ENCODE measurements at places on chromosomes 4 and X.

GRCh38 chr4:162497564-162498167, 333.9 kb upstream of the FSTL5 start:
- peak; percentile 42 for DNase-seq

DNA sequence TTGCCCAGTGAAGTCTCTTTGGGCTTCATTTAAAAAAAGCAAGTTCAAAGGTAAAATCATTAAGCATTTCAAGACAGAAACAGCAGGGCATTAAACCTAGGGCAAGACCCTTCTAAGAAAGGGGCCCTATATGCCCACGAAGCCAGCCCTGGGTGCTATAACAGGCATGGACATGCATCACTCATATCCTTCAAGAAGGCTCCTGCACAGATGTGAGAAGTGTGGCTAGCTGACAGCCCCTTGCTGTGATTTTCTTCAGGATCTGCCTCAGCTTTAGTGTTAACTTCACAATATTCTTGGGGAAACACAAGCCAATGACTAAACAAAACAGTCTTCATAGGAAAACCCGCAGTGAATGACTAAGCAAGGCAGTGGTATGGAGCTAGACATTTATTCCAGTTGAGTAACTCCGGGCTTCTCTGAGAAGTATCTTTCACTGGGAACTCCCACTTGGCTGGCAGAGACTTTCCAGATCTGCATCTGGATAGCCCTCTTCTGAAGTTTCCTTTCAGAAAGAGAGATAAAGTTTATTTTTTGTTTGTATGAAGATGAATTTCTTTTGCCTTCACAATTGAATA, 11.9 kb upstream of the MAOA start:
- no peak for DNase-seq

DNA sequence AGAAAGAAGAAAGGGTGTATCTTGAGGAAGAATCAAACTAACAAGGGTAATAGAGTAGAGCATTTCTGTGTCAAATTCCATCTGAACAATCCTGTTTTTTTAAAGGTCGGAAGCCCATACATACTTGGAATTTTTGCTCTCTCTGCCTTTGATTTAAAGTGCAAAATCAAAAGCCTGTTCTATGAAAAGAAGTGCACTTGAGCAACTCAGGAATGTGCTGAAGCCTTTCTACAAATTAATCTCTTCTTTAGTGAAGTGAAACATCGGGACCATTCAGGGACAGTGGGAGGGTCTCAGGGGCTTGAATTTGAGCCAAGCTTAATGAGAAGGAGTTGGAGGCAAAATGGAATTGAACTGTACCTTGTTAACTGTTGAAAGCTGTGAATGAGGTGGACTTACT, 1008.5 kb upstream of the LCORL start:
- no peak for DNase-seq

GRCh38 chr4:187992971-187993370, 2.6 kb upstream of the ZFP42 start:
- no peak for DNase-seq

GRCh38 chr4:22103768-22104167, 155.2 kb upstream of the KCNIP4 start:
- no peak for DNase-seq

- DNase-seq: no peak
Measured at GRCh38 chr4:113173793-113174264, 124.4 kb downstream of the ANK2 start.

GRCh38 chr4:4750187-4750586, 109.3 kb upstream of the MSX1 start:
- DNase-seq: no peak

DNA sequence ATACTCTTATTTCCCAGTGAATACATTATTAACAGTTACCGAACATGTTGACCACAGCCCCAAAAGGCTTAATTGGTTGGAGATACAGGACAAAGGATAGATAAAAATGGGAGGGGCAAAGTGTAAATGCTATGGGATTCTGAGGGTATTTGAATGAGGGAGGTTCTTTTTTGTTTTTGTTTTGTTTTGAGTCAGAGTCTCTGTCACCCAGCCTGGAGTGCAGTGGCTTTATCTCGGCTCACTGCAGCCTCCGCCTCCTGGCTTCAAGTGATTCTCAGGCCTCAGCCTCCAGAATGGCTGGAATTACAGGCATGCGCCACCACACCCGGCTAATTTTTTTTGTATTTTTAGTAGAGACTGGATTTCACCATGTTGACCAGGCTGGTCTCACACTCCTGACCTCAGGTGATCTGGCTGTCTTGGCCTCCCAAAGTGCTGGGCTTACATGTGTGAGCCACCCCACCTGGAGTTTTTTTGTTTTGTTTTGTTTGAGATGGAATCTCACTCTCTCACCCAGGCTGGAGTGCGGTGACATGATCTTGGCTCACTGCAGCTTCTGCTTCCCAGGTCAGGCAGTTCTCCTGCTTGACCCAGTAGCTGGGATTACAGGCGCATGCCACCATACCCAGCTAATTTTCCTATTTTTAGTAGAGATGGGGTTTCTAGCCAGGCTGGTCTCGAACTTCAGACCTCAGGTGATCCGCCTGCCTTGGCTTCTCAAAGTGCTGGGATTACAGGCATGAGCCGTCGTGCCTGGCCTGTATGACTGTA, 9.0 kb downstream of the UBE2K start:
- DNase-seq: no peak

GRCh38 chr4:185912779-185913178, 100.8 kb upstream of the SORBS2 start:
- DNase-seq: no peak

DNA sequence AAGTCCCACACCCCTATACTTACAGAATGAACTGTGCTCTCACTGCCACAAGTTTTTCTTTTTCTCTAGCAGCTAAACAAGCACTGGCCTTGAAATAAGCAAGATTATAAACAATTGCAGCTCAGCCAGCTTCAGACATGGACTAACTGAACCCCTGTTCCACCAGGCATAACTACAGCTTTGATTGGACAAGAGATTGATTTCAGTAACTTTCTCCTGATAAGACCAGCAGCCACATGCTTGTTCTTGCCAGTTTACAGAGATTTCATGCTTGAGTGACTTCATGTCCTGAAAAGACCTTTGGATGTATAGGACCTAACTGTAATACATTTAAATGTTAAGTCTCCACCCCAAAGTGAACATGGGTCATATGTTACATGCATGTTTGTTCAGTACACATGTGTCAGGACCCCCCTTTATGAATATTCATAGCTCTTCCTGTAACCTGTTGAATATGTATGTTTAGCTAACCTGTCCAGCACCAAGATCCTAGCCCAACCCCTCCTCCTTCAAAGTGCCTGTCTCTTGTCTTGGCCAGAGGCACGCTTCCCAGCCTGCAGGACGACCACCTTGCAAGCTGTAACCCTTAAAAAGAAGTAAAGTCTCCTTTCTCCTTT, 27.9 kb downstream of the ZNF275 start:
- DNase-seq: no peak

DNA sequence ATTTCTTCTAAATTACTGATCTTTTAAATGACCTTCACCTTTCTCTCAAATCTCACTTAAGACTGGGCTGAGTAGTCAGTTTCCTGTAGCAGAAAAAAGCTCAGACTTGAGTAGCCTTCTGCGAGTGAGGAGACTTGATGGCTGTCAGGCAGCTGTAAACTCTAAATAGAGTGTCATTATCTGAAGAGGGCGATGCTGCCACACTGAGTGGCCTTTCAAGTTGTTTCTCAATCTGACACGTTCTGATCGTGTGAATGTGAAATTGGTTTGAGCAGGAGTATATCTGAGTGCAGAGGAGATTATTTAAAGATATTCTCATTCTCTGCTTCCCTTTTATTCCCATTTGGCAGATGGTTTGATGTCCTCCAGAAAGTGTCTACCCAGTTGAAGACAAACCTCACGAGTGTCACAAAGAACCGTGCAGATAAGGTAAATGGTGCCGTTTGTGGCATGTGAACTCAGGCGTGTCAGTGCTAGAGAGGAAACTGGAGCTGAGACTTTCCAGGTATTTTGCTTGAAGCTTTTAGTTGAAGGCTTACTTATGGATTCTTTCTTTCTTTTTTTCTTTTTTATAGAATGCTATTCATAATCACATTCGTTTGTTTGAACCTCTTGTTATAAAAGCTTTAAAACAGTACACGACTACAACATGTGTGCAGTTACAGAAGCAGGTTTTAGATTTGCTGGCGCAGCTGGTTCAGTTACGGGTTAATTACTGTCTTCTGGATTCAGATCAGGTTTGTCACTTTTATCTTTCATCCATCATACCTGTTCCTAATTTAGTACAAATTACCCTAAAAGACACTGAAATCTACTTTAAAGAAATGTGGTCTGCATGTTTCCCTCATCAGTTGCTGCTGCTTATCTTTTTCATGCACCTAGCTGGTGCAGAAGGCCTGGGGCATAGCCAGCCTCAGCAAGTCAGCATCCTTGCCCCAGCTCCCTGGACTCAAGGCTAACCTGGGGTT, 74.3 kb upstream of the MSANTD1 start:
- no peak for DNase-seq

DNA sequence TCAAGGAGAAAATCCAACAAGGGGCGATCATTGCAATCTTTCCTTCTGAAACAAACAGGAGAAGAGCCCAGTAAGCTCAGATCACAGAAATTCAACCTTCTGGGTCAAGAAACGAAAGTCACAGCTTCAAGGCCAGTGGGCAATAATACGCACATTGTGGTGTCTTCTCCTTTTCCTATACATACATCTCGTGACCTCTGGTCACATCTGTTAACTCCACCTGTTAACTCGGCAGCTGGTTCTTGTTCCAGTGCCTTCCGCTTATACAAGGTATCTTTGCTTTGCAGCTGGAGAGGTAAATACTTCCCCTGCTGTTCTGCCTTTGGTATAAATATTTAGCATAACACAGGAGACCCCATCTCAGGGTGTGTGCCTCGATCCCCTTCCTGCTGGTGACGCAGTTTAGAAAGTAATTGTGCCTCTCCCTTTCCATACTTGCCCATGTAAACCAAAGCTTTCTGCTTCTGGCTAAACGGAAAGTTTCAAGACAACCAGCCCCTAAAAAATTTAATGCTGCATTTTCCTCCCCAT, 45.0 kb downstream of the CCDC149 start:
- no peak for DNase-seq

GRCh38 chr4:48949518-48950219, 36.4 kb upstream of the CWH43 start:
- no peak for DNase-seq

DNA sequence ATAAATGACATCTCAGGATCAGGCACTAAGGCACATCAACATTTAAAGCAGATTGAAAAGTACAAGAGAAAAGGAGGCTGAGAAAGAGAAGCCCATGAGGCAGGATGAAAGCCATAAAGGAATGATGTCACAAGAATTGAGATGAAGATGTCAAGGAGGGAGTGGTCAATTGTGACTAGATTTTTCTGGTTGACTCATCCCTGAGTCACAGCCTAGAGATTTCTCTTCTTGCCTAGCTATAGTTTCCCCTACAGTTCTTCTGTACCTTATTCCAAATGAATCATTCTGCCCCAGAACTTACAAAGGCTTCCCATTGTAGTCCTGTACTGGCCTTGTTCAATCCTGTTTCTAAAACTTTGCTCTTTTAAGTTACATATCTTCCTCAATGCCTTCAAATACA, 3.4 kb upstream of the USP53 start:
- DNase-seq: no peak

DNA sequence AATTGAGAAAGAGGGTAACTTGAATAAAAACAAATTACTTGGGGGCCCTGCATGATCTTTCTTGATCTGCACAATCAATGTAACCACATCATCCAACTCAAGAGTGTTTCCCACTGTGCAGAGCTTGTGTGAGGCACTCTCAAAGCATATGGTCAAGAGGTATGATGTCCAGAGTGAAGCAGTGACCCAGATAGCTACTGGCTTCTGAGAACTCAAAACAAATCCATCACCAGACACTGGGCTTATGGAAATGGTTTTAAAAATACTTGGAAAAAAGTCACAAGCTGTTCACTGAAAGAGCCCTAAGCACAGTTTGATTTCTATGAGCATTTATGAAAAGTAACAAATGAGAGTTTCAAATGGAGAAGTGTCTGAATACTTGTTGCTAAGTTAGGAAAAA, 361.0 kb downstream of the GRXCR1 start:
- no peak for DNase-seq

- no peak for DNase-seq
Measured at GRCh38 chr4:72118017-72118416, 86.2 kb downstream of the NPFFR2 start.

DNA sequence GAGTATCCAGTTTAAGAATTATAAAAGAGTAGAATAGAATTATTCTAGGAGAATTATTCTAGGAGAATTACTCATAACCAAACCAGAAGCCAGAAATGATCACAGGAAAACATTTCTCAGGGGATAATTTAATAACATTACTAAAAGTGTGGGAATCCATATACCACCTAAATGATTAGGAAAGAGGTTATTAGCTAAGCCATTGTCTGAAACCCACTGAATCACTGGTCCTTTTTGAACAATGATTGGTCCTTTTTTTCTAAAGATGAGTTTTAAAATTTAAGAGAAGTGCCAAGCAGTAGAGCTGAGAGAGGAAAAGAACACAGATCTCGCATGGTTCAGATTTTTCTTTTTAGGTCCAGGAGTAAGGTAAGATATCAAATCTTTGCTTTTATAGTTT, at the start of gene ODAM:
TSS of gene ODAM (plus strand) at position 301 of the 400 bp plus-strand sequence. CDS start 819 bp downstream, outside the sequence.
- DNase-seq: no peak

DNA sequence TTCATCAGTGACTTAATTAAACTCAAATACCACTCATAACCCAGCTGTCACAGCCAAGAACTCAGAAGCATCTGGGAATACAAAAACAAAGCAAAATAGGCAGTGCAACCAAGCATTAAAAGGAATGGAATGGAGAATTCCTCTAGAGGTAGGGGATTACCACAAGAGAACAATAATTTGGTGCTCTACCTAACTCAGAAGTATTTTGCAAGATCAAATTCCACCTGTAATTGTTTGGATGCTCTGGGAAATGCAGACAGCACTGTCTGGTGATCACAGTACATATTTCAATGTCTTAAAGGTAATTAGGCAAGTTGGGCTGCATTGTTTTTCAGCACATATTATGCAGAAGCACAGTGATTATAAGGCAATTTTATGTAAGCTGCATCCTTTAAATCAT, 547.5 kb downstream of the TRAM1L1 start:
- DNase-seq: no peak

DNA sequence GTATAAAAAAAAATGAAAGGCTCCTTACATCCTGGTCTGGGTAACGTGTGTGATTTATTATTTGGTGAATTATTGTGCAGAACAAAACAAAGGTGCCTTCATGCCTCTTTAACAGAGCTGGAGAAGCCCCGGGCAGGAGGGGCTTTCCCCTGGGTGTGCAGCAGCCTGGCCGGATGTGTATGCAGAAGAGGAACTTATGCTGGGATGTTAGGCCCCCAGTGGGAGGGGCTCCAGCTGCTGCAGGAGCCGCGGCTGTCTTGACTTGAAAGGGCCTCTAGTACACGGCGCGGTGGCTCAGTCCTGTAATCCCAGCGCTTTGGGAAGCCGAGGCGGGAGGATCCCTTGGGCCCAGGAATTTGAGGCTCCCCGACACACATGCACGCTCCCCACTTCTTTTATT, 16.0 kb downstream of the CCNQ start:
- DNase-seq: peak; percentile 71
